Colonic mucosa (tissue), 4 donors: ENCODE measurements at places on chromosomes 16 and 17.

DNA sequence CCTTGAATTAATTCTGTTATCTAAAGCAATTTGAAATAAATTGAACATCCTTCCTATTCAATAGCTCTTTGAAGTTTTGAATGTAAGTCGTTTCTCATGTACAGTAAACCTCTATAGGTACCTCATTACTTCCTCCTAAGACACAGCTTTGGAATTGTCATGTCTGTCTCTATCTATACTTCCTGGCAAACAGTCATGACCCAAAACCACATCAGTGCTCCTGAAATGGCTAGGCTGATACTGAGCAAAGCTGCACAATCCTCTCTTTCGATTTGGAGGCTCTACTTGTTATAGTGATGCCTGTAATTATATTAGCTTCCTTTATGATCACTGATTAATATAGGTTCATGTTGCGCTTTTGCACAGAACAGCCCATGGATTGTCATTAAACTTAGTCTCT lies 110.1 kb downstream of the ADAMTS18 start:
- no peak for DNase-seq

GRCh38 chr17:73733517-73733916 lies 89.3 kb upstream of the SDK2 start:
- DNase-seq = no peak

DNA sequence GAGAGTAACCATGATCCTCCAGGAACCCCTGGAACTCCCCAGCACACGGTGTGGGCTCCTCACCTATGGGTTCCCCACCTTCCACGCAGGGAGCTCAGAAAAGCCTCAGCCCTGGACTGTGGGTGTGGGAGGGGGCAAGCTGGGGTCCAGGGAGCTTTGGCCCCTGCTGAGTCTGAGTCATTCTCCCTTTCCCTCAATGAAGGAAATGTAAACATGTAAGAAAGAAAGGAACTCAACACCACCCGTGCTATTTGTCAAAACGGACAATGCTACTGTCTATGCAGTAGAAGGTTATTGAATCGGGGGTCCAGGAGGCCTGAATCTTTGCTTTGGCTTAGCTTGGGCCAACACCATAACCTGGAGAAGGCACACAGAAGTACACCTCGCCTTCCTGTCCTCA lies 222.8 kb downstream of the PMP22 start:
- no peak for DNase-seq

GRCh38 chr16:11407047-11407982 lies 62.1 kb downstream of the RMI2 start:
- DNase-seq = peak; percentile 73

- DNase-seq = no peak
Observed at GRCh38 chr16:375212-375611, 4.9 kb upstream of the MRPL28 start.

DNA sequence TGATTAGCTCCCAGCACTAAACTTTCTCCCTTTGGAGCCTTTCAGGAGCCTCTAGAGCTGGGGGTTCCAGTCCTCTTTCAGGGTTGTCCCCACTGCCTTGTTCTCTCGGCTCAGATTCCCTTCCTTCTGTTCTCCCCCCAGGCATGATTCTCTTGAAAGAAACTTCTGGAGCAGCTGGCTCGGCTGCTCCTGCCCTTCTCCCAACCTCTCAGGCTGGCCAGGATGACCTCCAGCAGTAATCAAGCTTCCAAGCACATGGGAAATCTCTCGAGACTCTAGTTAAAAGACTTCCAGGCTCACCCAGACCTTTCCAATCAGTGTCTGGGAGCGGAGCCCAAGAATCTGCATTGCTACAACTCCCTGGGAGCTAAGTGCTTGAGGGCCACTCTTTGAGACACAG lies 3.6 kb downstream of the SDK2 start:
- DNase-seq = no peak

DNA sequence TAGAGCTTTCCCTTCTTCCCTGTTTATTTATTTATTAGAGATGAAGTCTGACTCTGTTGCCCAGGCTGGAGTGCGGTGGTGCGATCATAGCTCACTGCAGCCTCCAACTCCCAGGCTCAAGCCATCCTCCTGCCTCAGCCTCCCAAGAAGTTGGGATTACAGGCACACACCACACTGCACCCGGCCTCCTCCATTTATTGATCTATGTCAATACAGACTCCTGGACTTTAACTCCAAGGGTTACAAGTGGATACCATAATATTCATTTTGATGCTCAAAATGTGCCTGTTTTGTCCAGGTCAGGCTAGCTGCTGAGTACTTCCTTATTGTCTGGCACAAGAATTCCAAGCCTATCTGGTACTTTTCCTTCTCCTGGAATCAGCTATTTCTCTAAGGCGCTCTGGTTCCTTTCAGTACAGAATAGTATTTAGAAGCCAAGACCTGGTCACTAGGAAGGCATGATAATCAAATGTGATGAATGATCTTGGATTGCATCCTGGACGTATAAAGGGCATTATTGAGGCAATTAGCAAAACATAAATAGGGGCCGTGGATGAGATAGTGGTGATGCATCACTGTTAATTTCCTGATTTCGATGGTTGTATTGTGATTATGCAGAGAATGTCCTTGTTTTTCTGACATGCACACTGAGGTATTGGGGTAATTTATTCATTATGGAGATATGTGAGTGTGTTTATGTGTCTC lies 21.7 kb downstream of the IL4R start:
- DNase-seq = no peak

- DNase-seq = no peak
Observed at GRCh38 chr17:64157669-64158180, 27.8 kb upstream of the ERN1 start.

- DNase-seq = no peak
Observed at GRCh38 chr16:73016488-73016830, 31.5 kb downstream of the ZFHX3 start.

DNA sequence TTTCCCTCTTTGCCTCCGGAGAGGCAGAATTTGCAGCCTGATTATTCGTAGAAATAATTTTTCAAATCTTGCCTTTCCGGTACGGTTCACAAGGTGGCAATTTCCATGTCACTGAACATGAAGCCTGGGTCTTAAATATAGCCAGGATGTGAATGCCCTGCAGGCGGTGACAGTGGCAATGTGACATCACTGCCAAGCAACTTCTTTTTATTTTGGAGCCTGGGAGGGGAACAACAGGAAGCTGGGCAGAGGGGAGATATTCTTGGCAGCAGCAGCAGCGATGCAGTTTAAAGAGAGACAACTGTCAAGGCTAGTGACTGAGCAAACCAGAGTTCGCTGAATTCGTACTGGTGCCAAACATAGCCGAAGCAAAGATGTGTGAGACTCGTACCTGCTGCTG lies 171.1 kb downstream of the SNX29 start:
- no peak for DNase-seq

GRCh38 chr17:79033741-79034501 lies 10.0 kb downstream of the C1QTNF1 start:
- no peak for DNase-seq

DNA sequence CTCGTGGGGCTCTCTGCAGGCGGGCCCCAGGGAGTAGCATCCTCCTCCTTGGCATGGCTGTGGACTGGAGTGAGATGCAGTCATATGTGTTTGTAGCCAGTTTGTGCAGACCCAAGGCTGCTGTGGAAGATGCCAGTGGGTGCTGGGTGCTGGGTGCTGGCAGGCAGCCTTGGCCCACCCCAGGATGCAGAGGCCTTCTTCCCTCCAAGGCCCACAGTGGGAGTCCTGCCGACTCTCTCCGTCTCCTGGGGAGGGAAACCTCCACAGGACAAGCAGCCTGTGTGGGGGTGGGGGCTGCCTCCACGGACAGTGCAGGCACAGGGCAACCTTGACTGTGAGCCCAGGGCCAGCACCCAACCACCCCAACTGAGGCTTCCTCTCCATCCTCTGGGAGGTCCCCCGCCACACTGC lies 13.8 kb upstream of the TMEM92 start:
- DNase-seq = no peak

DNA sequence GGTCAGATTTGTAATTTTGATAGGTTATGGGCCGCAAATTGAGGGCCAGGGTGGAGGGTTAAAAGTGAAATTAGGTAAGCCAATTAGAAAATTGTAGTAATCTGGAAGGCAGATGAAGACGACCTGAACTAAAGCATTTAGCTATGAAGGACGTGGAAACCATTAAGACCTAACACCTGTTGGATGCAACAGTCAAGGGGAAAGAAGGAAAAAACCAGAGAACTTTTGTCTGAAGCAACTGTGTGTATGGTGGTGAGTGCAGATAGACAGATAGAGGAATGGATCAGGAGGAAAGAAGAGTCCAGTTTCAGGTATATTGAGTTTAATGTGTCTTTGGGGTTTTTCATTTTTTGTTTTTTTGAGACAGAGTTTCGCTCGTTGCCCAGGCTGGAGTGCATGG lies 40.2 kb upstream of the MARCHF10 start:
- no peak for DNase-seq

DNA sequence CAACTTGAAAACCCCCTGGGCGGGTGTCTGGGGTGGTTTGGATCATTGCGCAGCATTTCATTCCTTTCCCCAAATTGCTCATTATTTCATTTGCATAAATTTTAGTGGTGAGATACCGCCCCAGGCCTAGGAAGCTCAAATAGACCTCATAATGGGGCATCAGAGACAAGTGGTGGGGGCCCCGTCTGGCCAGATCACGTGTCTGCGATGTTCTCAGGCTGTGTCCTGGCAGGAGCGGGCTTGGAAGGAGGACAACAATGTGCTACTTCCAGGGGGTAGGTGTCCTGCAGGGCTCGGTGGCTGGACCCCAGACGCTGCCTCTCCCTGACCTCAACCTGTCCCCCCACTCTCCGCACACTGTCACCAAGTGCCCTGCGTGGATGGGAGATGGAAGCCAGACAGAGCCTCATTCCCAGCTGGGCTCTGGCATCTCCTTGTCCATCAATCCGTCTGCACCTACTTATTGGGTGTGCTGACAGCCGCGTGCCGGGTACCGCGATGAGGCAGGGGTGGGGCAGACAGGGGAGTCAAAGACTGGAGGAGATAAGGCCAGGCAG lies 116.9 kb downstream of the NTN1 start:
- no peak for DNase-seq

DNA sequence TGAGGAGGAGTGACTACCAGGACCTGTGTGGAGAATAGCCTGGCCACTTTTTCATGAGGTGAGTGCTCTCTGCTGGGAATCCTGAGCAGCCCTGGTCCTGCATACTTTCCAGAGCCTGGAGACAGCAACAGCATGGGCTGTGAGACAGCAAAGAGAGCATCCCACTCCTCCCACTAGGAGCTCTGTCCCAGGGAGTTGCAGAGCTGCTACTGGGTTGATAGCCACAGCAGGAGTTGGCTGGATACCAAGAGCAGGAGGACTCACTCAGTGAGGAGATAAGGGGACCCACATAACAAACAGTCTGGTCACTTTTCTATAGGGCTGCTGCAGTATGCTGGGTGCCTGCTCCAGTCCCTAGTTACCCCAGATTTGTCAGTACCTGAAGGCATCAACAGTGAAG lies 439.3 kb upstream of the CDH8 start:
- no peak for DNase-seq

DNA sequence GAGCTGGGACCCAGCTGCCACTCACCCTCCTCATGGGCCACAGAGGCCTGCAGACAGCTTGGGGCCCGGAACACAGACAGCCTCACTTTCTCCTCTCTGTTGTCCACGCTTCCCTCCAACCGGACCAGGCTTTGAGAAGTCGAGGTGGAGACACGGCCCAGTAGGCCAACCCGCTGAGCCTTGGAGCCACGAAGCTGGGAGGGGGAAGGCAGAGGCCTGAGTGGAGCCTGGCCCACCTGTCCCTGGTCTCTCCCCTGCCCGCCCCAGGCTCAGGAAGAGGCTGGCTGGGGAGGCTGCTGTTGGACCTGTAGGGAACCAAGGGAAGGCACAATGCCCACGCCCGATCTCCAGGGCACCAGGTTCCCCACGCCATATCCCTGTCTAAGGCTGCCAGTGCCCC lies 48.1 kb downstream of the RMI2 start:
- DNase-seq = no peak

GRCh38 chr17:74631468-74632450 lies 8.2 kb upstream of the CD300E start:
- DNase-seq = no peak

DNA sequence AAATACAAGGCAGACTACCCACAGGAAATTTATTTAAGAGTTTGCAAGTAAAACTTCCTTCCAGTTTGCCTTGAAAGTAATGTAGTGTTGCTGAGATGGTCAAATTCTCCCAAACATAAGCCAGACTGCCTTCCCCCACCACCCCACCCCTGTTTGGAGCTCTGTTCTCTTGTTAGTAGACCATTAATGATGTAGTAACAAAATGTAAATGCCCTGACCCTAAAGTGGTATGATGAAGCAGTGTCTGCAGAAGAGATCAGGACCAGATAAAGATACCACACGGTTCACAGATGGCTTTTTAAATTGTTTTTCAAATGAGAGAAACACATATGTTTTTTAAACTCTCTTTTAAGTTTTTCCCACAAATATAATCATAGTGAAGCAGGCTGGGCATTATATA lies 136.4 kb upstream of the TMEM97 start:
- no peak for DNase-seq

DNA sequence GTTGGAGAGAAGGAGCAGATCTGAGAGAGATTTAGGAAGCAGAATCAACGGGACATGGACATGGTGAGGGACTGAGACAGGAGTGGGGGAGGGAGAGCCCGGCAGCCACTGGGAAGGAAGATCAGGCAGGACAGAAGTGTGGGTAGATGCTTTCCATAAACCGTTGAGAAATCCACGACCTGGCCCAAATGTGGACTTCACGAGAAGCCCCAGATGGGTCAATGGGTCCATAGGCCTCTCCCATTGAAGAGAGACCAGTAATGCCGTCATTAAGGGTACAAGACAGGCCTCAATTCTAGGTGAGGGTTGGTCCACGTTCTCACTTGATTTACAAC lies 530 bp upstream of the CCL22 start:
- DNase-seq = no peak

DNA sequence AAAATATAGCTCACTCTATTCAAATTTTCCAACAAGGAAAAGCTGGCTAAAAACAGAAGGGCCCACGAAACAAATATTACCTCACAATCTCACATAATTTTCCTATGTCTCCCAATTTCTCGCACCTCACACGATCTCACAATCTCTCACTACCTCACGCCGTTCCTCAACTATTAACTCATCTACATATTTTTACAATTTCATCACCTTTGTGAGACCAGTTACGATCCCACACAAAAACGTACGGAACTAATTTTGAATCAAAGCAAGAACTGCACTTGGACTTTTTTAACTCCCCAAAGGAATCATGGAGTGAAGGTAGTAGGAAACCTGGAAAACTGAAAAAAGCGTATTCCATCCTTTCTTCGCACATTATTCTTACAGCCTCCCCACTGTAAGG lies 1.1 kb downstream of the CBX1 start:
- no peak for DNase-seq
